ENCODE measurements at places on chromosomes 5 and 9. TPM values are rescaled to one million over a fixed set of nuclear protein-coding genes. Genes with fewer than 3 reads are reported as not detected.

The LRRC8A gene
- 16.8 TPM for polyA plus RNA-seq

The BNC2 gene
- polyA plus RNA-seq = 0.81 TPM

The GPX3 gene
- 19.9 TPM for polyA plus RNA-seq

The MEIKIN gene
- polyA plus RNA-seq = not detected

The CARD19 gene
- 44.9 TPM for polyA plus RNA-seq

DNA sequence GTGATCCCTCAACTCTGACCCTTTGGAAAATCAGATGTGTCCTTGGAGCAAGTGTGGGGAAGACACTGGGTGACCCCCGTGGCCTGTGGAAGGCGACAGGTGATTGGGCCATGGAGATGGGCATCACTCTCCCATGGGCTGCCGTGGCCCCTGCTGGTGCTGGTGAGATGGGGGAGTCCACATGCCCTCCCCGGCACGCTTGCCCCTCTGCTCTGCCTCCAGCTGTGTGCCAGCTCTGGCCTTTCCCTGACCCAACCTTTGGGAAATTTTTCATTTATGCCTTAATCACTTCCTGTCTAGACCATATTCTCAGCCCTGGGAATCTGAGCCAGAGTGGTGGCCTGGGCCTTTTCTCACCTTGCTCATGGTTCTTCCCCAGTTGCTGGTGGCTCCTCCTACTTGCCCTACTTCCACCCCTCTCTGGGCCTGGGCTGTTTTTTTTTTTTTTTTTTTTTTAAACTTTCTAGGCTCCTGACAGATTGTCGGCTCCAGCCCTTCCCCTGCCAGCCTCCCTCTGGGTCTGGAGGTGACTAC lies 56.6 kb downstream of the RGS3 start:
- DNase-seq = peak; percentile 72

GRCh38 chr5:75512383-75513074 lies 838 bp downstream of the POLK start:
- DNase-seq = no peak

- no peak for DNase-seq
Measured at GRCh38 chr9:99049228-99049627, 55.7 kb upstream of the TGFBR1 start.

GRCh38 chr5:6716629-6717149 lies 3.5 kb downstream of the TENT4A start:
- no peak for DNase-seq

GRCh38 chr5:178074266-178074952 lies 38.9 kb upstream of the N4BP3 start:
- DNase-seq = peak; percentile 17

DNA sequence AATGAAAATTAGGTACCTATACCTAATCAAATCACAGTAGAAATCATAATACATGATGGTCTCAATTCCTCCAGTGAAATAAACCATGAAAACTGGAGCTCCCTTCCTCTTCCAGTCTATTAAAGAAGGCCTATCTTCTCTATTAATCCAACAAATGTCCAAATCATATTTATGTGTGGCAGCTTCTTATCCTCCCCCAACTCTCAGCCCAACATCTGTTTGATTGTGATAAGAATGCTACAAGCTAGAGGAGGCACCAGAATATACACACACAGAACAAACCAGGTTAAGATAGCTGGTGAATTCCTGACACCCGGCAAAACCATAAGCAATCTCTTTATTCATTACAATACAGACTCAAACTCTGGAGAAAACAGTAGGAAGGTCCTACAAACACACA lies 110.8 kb downstream of the FBXL17 start:
- DNase-seq = no peak

GRCh38 chr9:31136524-31136923 lies 1247.9 kb upstream of the ACO1 start:
- DNase-seq = no peak

DNA sequence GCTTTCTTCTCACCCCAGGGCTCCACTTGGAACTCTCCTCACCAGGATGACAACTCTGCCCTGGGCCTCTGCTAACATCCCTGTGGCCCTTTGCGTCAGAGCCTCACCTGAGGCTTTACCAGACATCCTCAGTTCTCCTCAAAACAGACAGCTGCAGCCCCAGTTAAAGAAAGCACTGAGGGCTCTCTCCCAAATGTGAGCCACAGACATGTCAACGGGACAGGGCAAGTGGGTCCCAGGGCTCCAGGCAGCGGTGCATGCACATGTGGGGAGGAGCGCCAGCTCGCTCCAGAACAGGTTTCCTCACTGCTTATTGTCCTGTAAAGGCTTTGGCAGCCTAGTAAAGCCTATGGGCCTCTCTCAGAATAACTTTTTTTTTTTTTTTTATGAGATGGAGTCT lies 37.3 kb downstream of the IPPK start:
- DNase-seq = no peak

DNA sequence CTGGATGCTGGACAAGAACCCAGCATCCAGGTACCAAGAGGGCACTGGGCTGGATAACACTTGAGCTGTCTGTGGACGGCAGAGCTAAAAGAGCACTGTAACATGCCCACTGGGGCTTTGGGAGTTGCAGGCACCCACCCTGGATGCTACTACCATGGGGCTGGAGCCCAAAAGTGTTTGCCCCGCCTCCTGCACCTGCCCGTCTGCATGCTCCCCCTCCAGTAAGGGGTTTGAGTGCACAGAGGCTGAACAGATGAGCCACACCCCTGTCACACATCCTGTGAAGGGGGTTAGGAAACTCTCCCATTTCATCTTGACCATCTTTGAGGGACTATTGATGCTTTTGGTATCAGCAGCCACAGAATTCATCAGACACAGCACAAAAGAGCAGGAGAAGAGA lies 69.0 kb downstream of the LIX1 start:
- DNase-seq = no peak

GRCh38 chr5:155471027-155471426 lies 457.5 kb downstream of the KIF4B start:
- DNase-seq = no peak

GRCh38 chr5:58072300-58072965 lies 387.5 kb downstream of the PLK2 start:
- DNase-seq = no peak

GRCh38 chr5:136020383-136021015 lies 8.3 kb upstream of the TGFBI start:
- DNase-seq = no peak
